ENCODE measurements at places on chromosomes 5 and 9.

- no peak for DNase-seq
These were observed 10.4 kb upstream of the SLC36A2 start for GRCh38 chr5:151357792-151358191.

GRCh38 chr5:154157483-154158378, 32.8 kb upstream of the GALNT10 start:
- no peak for DNase-seq

GRCh38 chr9:92257327-92257726, 36.2 kb downstream of the IARS1 start:
- DNase-seq, result no peak

- peak; percentile 41 for DNase-seq
These were observed 27.9 kb downstream of the PCDH1 start for GRCh38 chr5:141850244-141850768.

- DNase-seq, result no peak
These were observed 61.3 kb upstream of the HSPA9 start for GRCh38 chr5:138636398-138636944.

- DNase-seq, result no peak
These were observed 507.3 kb upstream of the TYRP1 start for GRCh38 chr9:12185856-12186255.

GRCh38 chr5:98602534-98603112, 170.8 kb upstream of the RGMB start:
- no peak for DNase-seq

- no peak for DNase-seq
These were observed 7.4 kb downstream of the GZMK start for GRCh38 chr5:55031492-55031891.

DNA sequence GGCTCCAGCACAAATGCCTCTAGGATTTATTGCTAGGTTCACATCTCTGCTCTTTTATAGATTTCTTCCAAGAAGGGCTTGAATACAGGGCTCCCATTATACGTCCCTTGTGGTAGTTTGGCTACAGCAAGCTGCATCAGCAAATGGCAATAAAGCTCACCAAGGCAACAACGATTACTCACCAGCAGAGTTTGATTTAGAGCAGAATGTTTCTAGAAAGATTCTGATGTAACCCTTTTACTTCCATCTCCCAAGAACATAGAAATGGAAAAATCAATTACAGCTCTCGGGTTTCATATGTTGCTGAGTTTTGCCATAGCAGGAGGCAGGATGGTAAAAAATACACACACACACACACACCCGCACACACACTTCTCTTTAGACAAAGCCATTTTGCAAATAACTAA, 124.2 kb upstream of the TNPO1 start:
- peak; percentile 36 for DNase-seq

GRCh38 chr9:122122468-122122867, 29.4 kb upstream of the TTLL11 start:
- no peak for DNase-seq

- no peak for DNase-seq
These were observed 15.0 kb upstream of the RPS14 start for GRCh38 chr5:150464554-150465012.

DNA sequence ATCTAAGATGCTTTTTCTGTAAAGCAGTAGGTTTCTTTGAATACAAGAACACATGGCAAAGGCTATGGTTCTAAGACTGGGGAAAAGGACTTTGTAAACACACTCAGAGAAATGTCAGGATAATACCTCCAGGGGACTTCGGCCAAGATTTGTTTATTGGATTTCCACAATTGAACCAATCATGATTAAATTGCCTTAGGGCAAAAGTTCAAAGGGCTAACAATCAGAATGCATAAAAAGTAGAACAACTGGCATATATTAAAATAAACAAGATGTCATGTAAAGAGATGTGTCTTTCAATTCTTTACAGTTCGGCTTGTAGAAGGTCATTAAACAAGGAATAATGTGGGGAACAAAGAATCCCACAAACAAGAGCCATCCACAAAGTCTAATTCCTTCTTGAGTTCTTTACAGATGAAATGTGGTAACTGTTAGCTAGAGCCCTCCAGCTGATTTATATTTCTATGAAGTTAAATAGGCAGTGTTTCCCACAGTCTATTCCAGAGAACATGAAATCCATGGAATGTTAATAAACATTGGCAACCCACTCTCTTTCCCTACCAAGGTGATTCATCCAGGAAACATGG, 565.5 kb downstream of the ZNF608 start:
- DNase-seq, result no peak

- DNase-seq, result no peak
These were observed 15.1 kb downstream of the GRAMD2B start for GRCh38 chr5:126438267-126438666.

GRCh38 chr9:89522959-89523285, 25.0 kb upstream of the SEMA4D start:
- no peak for DNase-seq
